ENCODE measurements at places on chromosomes 1 and 21. TPM values are rescaled to one million over a fixed set of nuclear protein-coding genes. Genes with fewer than 3 reads are reported as not detected.

KRTAP13-2 gene
- not detected for total RNA-seq

TRABD2B gene
- 3.3 TPM for total RNA-seq

KRTAP10-3 gene
- total RNA-seq = not detected

TACSTD2 gene
- not detected for total RNA-seq

OR6N2 gene
- not detected for total RNA-seq

KRTAP21-2 gene
- total RNA-seq = not detected

UBE2U gene
- total RNA-seq = not detected

OR2L5 gene
- total RNA-seq = not detected

C1orf21 gene
- 10.7 TPM for total RNA-seq

ATP1A4 gene
- total RNA-seq = not detected
